NAMALWA (cell line): ENCODE measurements at places on chromosomes 12 and 14.
A peak's percentile ranks its signal among the peaks of the same experiment; 100 is the strongest.

DNA sequence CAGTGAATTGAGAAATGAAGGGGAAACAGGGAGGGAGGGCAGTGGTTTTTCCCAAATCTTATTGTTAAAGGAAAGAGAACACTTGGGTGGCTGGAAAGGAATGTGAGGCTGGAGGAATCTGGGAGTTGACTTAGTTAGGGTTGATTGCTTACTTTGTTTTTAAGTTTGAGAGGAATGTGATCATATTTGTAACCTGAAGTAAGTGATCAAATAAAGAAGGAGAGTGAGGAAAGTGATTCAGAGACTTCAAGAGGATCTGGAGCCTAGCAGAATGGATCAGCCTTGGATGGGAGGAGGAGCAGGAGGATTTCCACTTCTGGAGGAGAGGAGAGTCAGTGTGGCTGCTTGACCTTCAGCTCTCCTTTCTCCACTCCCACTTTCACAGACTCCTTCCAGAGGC lies 6.0 kb upstream of the LRP6 start:
- no peak for DNase-seq

DNA sequence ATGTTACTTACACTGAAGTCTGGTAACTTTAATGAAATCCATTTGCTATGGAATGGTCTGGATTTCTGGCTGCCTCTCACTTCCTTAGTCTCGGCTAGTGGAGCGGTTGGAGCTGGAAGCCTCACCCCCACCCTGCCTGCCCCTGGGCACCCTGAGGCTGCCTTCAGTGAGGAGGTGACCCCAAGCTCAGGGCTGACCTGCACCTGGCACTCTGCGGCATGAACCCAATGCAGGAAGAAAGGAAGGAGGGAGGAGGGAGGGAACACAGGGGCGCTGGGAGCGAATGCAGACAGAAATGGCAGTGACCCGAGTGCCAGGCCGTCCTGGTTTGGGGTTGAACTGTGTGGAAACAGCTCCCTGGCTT lies 353.1 kb downstream of the TMEM121 start:
- DNase-seq: no peak

GRCh38 chr14:84533181-84533725 lies 996.7 kb upstream of the FLRT2 start:
- no peak for DNase-seq

GRCh38 chr12:108772247-108772646 lies 40.9 kb upstream of the CORO1C start:
- peak; percentile 70 for DNase-seq

DNA sequence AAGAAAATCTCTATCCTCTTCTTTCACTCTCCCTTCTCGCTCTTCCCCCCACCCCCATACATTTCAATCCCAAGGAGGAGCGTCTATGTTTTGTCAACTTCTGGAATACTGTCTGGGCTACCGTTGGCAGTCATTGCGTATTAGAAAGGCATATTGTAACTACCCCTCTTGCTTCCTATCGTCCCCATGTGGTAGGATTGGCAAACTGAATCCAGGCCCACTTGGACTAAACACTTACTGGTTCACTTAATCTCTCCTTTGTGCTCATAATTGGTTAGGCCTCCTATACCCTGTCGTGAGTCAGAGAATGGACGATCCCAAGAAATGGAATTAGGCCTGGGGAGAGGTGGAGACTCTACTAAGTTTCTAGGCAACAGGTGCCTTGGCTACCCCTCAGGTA lies 68.8 kb upstream of the SLC8A3 start:
- peak; percentile 22 for DNase-seq

DNA sequence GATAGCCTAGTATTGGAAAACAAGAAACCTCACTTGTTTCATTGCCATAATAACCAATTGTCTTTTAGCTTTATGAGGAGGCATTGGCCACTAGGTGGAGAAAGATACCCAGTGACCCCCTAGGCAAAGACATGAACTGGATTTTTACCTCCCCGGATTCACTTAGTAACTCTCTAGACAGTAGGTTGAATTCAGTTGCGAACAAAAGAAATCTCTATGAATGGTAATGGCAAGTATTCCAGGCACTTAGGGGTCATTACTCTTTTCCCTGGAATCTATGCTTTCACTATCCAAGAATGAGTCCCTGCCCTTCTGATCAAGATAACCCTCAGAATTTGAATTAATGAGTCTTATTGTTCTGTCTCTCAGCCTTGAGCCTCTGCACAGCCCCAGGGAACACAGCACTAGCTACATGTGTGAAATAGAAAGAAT lies 29.5 kb upstream of the RHOJ start:
- DNase-seq: peak; percentile 34

DNA sequence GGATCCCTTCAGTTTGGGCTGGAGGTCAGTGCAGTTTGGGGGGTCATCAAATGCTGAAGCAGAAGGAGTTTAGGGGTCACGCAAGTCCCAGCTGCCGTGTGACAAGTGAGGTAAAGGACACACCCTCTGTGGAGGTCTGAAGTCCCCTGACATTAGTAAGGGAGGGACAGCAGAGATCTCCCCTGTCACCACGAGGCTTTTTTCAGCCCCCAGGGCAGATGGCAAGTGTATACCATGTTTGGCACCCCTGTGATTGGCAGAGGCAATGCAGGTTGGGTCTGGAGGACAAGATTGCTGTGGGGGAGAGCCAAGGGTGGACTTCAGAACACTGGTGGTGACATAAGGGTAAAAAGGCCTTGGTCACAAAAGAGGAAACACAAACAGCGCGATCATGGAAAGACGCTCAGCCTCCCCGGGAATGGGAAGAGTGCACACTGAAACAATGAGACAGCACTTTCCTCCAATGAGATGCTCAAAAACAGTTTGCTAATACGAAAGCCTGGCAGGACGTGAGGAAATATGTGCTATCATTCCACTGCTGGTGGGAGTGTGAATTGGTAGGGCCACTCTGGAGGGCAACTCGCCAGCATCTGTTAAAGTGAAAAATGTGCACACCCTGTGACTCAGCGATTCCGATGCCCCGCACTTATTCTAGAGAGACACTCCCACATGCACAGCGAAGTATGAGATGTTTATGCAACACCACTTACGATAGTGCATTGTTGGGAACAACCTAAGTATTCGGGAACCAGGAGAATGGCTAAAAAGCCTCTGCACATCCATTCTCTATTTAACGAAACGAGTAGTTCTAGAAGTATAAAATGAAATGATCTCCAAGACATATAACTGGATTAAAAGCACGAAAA lies 14.4 kb upstream of the CD27 start:
- peak; percentile 46 for DNase-seq

- no peak for DNase-seq
These were observed 698.7 kb upstream of the TBX3 start for GRCh38 chr12:115382681-115383080.

DNA sequence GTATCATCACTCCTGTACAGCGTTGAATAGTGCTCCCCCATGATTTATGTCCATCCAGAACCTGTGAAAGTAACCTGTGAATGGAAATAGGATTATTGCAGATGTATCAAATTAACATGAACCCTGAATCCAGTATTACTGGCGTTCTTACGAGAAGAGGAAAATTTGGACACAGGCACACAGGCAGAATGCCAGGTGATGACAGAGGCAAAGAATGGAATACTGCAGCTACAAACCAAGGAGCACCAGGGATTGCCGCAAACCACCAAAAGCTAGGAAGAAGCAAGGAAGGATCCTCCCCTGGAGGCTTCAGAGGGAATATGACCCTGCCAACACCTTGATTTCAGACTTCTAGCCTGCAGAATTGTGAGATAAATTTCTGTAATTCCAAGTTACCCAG lies 113.5 kb upstream of the EGLN3 start:
- no peak for DNase-seq
